Suppressor macrophage (primary cell): ENCODE measurements at places on chromosomes 5 and 9.

DNA sequence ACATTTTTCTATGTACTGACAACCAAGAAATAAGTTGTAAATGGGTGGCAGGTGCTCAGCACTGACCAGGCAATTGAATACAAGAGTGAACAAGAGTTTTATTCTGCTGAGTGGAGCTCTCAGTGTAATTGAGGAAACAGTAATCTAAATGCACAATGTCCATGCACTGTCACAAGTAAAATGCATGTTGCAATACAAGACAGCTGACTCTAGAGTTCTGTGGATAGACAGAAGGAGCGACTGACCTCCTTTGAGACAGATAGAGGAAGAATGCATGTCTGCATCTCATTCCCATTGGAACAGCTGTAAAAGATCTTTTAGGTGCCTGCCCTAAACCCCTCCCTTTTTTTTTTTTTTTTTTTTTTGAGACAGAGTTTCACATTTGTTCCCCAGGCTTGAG is 299.0 kb downstream of the FBXL7 start:
- no peak for DNase-seq

- DNase-seq, result no peak
Measured at GRCh38 chr5:156589104-156589945, 260.8 kb upstream of the PPP1R2B start.

- no peak for DNase-seq
Measured at GRCh38 chr5:87367243-87367642, 45.5 kb downstream of the CCNH start.

DNA sequence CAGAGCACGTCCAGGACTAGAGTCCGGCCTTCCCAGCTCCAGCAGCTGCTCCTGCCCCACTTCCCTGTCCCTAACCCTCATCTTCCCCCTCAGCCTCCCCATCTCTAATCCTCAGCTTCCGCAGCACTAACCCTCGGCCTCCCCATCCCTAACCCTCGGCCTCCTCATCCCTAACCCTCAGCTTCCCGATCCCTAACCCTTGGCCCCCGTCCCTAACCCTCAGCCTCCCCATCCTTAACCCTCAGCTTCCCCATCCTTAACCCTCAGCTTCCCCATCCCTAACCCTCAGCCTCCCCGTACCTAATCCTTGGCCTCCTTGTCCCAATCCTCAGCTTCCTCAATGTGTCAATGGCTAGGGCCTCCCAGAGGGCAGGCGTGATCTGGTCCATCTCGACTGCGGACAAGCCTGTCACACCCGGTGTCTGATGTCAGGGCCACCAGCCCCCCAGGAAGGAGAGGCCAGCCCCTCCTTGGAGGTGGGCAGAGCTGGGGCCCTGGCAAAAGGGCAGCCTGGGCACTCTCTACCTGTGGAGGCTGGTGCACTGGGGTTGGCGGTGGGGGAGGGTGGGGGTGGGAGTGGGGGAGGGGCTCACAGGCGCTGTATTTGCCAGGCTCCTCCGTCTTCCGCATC is 1.4 kb downstream of the OBP2B start:
- DNase-seq, result no peak

DNA sequence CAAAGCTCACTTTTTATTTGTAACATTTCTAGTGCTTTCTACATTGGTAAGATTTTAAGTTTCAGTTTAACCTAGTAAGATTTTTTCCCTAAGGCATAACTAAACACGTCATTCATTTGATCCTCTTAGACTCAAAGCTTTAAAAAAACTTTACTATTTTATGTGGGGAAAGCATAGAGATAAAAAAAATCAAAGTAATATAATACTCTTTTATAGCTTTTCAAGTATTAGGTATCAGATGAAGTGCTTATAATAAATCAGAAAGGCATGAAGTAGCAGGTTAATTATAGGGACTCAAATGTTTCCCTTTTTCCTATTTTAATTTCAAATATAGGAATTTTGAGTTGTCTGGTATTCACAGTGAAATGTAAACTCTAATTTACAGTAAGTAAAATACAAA is 68.0 kb upstream of the POU5F2 start:
- DNase-seq, result no peak

DNA sequence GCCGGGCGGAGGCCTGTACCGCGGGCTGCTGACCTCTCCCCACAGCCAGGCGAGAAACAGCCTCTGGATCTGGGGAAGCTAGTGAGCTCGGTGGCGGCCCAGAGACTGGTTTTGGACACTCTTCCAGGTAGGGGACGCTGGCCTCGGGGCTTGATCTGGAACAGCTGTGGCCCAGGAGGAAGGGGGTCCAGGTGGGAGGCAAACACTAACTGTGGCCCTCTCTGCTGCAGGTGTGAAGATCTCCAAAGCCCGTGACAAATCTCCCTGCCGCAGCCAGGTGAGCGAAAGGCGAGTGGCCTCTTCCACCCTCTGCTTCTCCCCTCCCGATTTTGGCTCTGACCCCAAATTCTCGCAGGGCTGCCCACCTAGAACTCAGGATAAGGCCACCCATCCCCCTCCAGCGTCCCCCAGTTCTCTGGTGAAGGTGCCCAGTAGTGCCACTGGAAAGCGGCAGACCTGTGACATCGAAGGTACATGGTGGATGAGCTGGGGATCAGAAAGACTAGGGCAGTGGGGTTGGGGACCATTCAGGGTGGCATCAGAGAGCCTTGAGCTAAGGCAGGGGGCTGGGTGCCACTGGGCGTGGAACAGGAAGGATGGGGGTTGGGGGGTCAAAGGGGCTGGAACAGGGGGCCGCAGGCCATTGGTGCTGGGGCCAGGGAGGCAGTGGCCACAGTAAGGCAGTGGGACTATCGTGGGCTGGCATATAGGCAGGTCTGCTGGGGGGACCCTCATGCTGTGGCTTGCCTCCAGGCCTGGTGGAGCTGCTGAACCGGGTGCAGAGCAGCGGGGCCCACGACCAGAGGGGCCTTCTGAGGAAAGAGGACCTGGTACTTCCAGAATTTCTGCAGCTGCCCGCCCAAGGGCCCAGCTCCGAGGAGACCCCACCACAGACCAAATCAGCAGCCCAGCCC is 12.9 kb upstream of the SLC34A1 start:
- DNase-seq, result no peak

DNA sequence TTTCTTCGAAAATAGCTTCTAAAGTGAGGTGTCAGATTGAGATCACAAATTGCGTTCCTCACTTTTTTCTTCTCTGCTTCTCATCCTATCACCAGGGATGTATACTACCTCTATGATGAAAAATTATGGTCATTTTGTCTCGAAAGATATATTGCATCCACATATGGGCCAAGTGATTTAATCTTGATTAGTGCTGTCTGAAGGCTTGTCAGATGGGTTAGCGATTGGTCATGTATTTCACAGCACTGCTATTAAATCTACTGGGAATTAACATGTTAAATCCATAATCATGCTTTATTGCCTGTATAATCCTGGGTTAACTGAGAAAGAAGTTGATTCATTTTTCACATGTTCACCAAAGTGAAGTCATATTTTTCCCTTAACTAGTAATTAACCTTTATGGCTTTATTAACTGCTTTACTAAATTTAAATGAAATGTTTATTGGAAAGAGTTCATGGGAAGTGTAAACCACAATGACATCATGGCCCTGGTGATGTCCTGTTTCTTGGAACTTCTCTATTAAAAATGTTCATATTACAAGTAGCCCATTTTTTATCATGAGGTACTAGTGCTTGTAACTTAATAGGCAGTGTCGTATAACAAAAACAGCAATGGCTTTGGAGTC is 193.3 kb downstream of the SMC2 start:
- DNase-seq, result no peak

DNA sequence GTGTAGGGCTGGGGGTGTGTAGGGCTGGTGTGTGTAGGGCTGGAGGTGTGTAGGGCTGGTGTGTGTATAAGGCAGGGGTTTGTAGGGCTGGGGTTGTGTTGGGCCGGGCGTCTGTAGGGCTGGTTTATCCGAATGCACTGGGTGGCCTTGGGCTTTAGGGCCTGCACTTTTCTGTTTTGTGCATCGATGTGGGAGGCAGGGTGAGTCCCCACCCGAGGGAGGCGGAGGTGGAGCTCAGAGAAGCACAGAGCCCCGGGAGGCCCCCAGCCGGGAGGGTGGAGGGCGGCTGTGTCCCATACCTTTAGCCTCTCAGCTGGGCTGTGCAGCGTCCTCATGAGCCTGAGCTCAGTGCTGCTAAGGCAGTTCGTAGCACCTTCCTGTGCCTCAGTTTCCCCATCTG is 13.5 kb downstream of the COL5A1 start:
- DNase-seq, result no peak

DNA sequence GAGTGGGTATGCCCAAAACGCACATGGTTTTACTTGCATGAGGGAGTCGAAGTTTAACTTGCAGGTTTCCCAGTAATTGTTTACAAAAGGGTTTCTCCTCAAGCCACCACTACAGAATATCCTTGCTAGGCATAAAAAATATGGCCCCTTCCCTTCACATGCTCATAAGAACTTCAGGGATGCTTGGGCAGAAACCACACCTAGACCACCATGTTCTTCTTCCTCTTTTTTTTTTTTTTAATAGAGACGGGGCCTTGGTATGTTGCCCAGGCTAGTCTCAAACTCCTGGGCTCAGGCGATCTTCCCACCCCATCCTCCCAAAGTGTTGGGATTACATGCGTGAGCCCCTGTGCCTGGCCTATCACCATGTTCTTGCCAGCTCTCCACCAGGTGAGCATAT is 18.6 kb upstream of the PLIN2 start:
- DNase-seq, result no peak

DNA sequence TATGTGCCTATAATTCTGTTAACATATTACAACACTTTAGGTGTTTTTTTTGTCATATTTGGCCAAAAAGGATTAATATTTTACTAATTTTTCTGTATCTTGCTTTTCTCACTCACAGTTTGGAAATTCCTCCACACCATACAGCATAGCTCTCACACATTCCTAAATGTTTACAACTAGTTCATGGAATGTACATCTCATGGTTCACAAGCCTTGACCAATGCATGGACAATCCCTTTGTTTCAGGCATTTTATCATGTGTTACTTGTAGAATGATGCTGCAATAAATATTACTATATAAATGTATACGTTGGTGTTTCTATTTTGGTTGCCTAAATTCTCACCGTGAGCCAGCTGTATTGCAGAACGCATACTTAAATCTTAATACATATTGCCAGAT is 80.5 kb upstream of the SPATA31C2 start:
- no peak for DNase-seq

DNA sequence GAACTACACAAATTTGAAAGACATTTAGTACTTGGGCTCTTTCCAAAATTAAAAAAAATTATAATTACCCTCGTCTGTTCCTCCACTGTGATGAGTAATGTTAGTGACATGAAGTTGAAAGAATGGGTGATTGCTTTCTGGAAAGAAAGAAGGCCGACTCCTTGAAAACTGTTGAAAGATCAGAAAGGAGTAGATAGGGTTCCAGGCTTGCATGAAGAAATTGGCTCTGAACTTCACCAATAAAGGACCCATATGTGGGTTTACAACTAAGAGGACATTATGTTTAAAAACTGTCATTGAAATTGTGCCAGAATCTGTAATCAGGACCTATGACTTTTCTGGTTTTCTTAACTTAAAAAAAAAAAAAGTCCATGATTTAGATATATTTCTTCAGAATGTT is 20.7 kb upstream of the MOCS2 start:
- no peak for DNase-seq

- DNase-seq, result no peak
Measured at GRCh38 chr9:13330396-13331004, 51.0 kb upstream of the MPDZ start.

- DNase-seq, result peak; percentile 89
Measured at GRCh38 chr5:1488882-1489680, 34.7 kb downstream of the LPCAT1 start.

- DNase-seq, result no peak
Measured at GRCh38 chr5:7074176-7074575, 321.8 kb upstream of the ADCY2 start.

DNA sequence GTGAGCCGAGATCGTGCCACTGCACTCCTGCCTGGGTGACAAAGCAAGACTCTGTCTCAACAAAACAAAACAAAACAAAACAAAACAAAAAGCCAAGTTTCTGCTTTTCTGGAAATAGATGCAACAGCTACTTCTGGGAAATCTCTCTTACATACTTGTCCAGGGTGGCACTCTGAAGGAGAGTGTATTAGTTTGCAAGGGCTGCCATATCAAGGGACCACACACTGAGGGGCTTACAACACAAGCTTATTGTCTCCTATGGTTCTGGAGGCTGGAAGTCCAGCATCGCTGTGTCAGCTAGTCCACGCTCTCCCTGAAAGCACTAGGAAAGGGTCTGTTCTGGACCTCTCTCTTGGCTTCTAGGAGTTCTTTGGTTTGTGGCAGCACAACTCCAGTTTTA is 277.9 kb upstream of the WWC1 start:
- no peak for DNase-seq

DNA sequence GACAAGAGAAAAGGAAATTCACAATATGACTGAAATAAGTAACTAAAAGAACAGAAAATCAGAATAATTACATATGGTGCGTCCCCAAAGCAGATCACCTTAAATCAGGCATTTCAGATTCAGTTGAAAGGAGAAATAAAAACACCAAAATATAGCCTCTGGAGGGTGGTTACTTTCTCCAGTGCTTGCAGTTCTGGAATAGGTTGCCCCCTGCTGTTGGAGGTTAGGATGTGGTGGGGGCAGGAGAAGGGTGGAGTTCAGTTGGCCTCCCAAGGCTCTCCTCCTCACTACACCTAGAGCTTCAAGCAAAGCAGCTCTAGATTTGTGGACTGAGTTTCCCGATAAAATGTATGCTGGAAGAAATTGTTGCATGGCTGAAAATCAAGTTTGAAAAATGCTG is 338.2 kb upstream of the TLE4 start:
- DNase-seq, result peak; percentile 45

GRCh38 chr9:107029146-107029545 is 166.2 kb downstream of the ZNF462 start:
- DNase-seq, result no peak

- no peak for DNase-seq
Measured at GRCh38 chr9:91732187-91733005, 217.6 kb downstream of the ROR2 start.
